CD4-positive, alpha-beta T cell (primary cell): ENCODE measurements at places on chromosomes 3 and 15.

DNA sequence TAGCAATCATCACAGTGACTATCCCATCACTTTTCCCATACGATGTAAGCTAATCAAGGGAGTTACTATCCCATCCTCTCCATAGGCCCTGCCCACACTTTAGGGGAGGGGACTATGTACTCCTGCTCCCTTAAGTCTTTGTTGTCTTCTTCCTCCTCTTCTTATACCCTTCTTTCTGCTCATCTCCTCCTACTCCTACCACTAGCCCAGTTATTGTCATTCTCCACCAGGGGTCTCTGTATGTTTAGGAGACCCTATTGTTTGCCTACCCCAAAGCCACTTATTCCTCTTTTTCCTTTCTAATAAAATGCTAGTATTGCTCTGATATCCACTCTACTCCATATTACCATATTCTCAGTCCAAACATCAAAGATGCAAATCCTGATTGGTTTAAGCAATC, 27.8 kb downstream of the STAC start:
- no peak for DNase-seq

- DNase-seq = no peak
Measured at GRCh38 chr15:22950256-22950990, 29.7 kb downstream of the CYFIP1 start.

GRCh38 chr3:157920822-157921700, 185.2 kb downstream of the SHOX2 start:
- no peak for DNase-seq

DNA sequence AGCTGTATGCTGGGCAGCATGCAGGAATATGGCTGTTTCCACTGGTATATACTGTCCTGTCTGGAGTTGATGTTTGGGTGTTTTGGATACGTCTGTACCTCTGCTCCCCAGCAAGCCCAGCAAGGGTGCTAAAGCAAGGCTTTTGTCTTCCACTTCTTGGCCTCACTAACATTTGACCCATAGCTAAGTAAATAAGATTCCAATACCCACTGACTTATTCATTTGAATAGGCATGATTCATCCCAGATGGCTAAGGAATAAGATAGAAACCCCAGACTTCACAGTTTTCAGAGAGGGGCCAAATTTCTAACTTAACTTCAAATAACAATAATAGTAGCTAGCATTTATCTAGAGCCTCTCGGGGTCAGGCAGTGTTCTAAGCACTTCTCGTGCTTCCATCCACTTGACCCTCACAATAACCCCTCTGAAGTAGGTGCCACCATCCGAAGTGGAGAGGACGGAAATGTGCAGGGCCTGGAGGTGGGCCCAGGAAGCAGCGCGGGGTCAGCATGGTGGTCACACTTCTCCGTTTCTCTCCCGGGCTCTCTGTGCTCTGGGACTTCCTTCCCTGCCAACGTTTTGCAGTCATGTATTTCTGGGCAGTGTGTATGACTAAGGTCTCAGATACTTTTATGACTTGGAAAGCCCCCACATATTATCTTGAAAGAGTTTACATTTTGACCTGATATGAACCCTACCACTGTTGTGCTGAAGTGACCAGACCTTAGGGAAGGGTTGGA, 39.3 kb downstream of the LRRK1 start:
- no peak for DNase-seq

DNA sequence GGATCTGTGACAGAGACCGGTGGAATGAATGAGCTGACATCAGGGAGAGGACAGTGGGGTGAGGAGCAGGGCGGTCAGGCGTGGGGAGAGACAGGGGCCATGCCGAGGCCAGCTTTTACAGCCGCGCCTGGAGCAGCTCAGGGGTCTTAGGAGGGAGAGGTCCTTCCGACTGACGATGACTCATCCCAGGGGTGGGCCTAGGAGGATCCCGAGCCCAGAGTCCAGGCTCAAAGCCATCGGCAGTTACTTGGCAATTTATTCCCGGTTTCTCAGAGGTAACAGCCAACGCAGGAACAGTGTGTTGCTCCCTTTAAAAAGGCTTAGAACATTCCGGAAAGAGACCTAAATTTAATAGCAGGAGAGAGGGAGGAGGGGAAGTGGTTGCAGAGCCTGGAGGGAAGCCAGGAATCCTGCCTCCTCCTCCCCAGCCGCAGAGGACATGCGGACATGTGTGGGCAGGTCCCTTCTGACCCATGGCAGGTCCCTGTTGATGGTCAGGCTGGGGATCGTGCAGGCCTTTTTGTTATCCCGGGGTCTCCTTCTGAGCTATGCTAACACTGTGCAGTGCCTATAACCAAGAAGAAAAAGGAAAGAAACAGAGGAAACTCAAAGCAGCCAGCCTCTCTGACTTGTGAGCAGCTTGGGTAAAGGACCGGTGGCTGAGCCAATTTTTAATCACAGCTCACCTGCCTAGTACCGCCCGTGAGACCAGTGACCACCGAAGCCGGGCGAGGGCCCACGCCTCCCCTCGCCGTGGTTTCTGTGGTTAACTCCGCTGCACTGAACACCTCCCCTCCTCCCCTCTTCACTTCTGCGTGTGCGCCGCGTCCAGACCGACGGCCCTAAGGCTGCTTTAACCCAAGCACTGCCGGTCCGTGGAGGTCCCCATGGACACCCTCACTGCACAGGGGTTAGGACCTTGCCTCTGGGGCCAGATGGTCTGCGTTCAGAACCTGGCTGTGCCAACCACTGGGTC, 392.4 kb upstream of the PROK2 start:
- DNase-seq = no peak

GRCh38 chr3:125608419-125608818, 13.1 kb upstream of the OSBPL11 start:
- DNase-seq = no peak

DNA sequence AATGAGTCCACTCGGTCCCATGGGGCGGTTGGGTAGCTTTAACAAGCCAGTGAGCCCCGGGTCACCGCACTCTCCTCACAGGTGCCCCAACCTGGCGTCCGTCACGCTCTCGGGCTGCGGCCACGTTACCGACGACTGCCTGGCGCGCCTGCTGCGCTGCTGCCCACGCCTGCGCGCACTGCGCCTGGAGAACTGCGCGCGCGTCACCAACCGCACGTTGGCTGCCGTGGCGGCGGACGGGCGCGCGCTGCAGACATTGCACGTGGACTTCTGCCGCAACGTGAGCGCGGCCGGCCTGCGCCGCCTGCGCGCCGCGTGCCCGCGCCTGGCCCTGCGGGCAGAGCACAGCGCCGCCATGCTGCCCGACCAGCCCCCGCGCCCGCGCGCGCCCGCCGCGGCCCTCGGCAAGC, 3.4 kb downstream of the FBXL22 start:
- DNase-seq = peak; percentile 93

DNA sequence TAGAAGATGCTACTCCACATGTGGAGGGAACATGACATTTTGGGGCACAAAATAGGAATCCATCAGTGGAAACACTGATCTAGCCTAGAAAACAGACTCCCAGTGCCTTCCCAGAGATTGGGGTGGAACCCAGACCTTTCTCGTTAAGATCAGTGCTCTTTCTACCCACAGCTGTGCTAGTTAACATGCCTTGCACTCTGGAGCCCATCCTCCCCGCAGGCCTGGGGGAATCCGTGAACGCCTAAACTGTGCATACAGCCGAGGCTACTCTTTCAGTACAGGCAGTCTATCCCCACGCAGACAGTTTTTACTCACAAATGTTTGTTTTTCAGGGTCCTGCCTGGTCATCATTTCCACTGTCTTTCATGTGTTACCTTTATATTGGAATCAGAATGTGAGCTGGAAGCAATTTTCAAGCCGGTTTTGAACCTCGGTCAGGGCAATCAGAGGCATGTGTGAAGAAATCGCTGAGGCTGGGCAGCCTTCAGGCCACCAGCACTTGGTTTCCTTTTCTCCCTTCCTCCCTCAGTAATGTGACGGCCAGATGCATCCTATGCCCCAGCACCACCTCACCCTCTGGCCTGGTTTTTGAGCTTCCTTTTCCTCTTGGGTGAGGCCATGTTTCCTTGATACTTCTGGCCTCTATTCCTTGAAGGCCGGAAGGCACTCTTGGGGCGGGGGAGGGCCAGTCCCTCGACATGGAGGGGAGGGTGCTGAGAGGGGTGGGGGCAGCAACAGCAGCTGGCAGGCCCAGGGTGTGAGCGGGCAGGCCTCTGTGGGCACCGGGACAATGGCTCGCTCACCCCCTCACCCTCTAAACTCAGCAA, 123.6 kb upstream of the GALNT15 start:
- DNase-seq = no peak

GRCh38 chr3:26237036-26237682, 385.4 kb upstream of the LRRC3B start:
- no peak for DNase-seq

DNA sequence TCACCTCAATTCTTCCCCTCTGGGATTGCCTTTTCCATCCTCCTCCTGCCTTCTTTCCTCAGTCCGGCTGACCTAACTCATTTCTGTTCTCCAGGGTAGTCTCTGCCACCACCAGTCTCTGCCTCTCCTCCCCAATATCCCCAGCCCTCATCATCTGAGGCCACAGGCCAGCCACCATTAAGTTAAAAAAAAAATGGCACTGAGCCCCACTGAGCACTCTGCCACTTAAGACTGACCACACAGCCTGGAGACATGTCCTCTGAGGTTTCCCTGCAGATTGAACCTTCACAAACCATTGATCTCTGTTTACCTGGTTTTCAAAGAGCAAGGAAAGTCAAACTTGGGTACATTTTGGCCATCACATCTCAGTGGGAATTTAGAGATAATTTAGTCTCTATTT, 13.6 kb downstream of the LRRC2 start:
- no peak for DNase-seq

- DNase-seq = no peak
Measured at GRCh38 chr15:83516935-83517334, 69.8 kb downstream of the SH3GL3 start.

DNA sequence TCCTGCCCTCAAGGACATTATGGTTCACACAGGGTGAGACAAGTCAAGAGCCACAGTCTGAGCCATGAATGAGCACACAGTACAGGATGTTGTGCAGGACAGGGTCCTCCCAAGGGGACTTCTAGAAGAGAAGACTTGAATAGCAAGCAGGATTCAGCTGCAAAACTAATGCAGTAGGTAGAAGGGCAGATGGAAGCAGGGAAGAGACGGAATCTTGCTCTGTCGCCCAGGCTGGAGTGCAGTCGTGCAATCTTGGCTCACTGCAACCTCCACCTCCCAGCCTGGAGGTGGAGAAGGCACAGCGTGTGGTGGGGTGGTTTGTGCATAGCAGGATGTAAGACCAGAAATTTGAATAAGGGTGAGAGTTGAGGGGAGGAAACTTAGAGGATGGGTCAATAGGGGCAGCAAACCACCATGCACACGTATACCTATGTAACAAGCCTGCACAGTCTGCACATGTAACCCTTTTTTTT, 8.0 kb downstream of the BCL2L10 start:
- DNase-seq = no peak

DNA sequence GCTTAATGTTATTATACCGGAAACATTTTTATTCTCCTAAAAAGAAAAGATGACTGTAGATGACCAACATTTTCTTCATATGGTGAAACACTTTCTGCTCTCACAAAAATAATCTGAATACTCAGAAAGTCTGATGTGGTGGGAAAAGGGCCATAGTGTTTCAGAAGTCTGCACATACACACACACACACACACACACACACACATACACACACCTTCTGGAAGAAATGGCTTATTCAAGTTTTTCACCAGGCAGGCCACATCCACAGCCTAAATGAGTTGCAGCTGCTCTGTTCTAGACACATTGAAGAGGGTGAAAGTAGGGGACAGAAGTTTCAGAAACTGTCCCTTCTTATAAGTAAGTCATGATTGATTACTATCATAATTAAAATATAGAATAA, 220.0 kb downstream of the ZMAT3 start:
- DNase-seq = no peak

- DNase-seq = no peak
Measured at GRCh38 chr3:128453501-128454309, 13.0 kb downstream of the DNAJB8 start.

GRCh38 chr3:159765860-159766294, 222.8 kb upstream of the IL12A start:
- DNase-seq = no peak

GRCh38 chr3:51963951-51964451, 3.3 kb downstream of the PCBP4 start:
- no peak for DNase-seq

DNA sequence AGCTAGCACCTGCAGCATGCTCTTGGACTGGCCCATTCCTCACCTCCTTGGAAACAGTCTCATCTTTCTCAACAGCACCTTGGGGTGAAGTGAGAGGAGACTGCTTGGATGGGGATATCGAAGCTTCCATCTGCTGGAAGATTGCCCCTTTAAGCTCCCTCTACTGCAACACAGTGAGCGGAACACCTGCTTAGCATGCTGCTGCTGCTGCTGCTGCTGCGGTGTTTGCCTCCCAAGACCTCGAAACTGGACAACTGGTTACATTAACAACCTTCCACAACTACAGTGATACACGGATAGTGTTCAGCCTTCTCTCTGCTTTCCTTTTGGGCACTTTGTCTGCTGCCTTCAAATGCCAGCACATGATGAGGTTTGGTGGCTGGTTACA, 253.9 kb upstream of the LYSMD4 start:
- no peak for DNase-seq

GRCh38 chr3:99523431-99524127, 114.8 kb upstream of the COL8A1 start:
- no peak for DNase-seq

DNA sequence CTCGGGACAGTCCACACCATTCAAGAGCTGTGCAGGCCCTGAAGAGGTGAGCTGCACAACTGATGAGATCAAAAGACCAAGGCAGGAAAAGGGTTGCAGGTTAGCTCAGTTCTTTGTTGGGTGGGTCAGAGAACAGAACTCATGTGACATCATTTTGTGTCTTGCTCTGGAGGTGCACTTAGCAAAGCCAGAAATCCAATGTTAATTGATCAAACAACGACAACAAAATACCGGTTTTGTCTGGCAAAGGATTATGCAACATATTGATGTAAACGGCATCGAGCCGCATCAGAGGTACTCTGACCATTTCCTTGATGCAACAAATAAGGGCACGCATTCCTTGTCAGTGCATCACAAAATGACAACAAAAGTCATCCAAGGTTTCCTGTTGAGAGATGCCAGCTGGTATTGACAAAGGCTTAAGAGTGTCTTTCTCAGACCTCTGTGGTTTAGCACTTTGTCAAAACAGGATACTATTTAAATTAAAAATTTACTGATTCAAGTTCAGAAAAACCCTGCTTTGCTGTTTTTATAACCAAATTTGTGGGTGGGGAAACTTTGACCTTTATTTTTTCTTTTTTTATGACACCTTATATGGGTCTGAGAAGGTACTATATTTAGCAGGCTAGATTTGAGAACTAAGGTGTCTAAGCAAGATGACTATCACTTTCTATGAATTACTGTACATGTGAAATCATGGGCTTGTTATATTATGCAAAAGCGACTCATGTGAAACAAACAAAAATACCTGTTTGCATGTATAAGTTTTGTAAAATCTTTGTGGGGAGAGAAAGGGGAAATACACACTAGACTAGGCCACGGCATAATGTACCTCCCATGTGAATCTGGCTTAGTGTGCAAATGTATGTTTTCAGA, 496.1 kb downstream of the FOXP1 start:
- DNase-seq = peak; percentile 50

GRCh38 chr15:39756806-39757522, 25.7 kb downstream of the FSIP1 start:
- peak; percentile 3 for DNase-seq

- no peak for DNase-seq
Measured at GRCh38 chr3:174949523-174949922, 90.4 kb downstream of the NAALADL2 start.

GRCh38 chr3:59406943-59407342, 357.1 kb upstream of the CFAP20DC start:
- no peak for DNase-seq

- DNase-seq = no peak
Measured at GRCh38 chr3:125512135-125512920, 7.7 kb downstream of the SNX4 start.
